ENCODE measurements at places on chromosomes 12 and 14.

DNA sequence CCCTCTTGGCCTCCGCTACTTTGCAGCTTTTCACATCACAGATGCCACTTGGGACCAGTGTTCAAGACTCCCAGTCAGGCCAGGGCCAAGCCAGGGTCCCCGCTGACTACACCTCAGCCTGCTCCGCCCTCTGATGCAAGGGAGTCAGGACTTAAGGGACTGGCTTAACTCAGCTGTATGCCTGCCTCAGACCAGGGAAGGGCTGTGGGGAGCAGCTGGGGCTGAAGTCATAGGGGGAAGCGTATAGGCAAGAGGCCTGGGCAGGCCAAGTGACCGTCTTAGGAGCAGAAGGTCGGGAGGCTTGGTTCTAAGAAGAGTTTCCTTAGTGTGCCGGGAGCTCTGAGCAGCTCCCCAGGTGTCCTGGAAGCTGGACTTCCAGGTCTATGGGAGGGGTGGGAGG is 21.9 kb downstream of the KDM2B start:
- DNase-seq, result no peak

- DNase-seq, result peak; percentile 74
Observed at GRCh38 chr12:31588976-31589375, 2.0 kb downstream of the DENND5B start.

GRCh38 chr12:5554711-5555110 is 122.8 kb downstream of the NTF3 start:
- peak; percentile 15 for DNase-seq

DNA sequence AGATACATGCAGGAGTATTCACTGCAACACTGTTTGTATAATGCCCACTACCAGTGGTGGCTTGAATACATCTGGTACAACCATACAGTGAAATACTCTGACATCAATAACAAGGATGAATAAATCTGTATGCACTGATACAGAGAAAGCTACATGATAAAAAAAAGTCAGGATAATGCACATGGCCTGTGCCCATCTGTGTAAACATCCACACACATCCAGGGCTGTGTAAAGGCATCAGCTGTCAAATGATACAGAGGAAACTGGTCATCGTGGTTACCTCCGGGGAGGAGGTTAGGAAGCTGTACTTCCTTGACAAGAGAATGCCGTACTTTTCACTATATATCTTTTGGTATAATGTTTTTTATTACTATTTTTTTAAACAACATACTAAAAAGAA is 176.6 kb downstream of the FOXN3 start:
- DNase-seq, result no peak

- peak; percentile 27 for DNase-seq
Observed at GRCh38 chr12:89729946-89730459, 21.4 kb upstream of the ATP2B1 start.

DNA sequence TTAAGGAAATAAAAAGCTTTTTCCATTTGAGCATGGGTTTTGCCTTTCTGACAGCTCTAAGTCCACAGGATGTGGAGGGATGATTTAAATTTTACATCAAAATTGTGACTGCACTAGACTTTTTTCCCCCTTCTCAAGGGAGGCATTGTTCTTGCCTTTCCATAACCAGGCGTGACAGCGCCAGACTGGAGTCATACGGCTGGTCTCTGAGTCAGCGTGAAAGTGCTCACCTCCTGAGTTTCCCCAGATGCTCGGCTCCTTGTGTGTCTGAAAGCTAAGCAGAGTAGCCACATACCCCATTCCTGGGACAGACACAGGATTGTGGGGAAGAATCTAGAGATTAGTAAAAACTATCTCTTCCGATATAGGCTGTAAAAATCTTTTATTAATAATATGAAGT is 43.1 kb downstream of the SOX5 start:
- DNase-seq, result peak; percentile 69

DNA sequence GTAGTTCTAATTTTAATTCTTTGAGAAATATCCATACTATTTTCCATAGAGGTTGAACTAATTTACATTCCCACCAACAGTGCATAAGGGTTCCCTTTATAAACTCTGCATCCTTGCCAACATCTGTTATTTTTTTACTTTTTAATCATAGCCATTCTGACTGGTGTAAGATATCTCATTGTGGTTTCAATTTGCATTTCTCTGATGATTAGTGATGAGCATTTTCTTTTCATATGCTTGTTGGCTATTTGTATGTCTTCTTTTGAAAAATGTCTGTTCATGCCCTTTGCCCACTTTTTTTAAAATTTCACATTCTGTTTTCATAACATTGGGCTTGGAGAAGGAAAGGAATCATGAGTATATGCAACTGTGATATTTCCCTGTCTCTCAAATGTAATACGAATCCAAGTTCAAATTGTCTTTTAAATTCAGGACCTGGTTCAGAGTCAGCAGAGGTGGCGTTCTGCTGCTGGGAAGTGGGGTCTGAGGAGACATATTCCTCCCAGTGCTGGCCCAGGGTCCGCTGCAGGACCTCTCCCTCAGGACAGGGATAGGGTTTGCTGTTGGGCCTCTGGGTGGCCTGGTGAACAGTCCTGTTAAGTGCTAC is 81.2 kb upstream of the ETV6 start:
- DNase-seq, result no peak

DNA sequence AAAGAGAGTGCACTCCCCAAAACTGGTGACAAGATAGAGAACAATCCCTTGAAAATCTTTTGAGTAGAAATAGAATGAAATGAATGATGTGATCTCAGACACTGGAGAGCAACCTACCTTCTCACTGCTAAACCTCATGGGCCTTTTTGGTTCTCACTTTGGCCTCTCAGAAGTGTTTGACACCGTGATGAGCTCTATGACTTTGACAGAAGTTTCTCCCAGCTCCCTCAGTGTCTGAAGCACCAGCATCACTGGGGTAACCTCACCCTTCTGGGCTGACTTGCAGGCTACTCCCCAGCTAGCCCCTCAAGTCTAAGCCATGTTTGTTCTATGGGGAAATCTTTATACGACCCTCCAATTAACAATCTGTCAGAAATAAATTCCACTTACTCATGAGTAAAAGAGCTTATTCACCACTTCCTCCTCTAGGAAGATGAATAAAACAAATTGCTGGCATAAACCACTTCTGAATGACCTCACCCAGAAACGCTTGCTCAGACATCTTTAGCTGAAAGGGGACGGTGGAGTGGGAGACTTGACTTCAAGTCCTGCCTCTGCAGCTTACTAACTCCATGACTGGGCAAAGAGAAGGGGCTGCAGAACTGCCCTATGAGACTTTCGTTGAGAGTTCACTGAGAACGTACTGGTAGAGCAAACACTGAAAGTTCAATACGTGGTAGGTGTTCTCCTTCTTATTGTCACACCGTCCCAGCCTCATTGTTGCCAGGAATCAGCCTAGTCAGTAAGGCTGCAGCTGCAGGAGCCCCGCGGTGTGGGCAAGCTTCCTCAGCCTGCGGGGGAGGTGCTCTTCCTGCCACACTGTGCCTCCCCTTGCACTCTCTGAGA is 46.5 kb downstream of the ST8SIA1 start:
- peak; percentile 79 for DNase-seq

- no peak for DNase-seq
Observed at GRCh38 chr12:120181991-120182631, 12.4 kb downstream of the GCN1 start.

- peak; percentile 80 for DNase-seq
Observed at GRCh38 chr14:73633116-73634010, 11.4 kb upstream of the DNAL1 start.

DNA sequence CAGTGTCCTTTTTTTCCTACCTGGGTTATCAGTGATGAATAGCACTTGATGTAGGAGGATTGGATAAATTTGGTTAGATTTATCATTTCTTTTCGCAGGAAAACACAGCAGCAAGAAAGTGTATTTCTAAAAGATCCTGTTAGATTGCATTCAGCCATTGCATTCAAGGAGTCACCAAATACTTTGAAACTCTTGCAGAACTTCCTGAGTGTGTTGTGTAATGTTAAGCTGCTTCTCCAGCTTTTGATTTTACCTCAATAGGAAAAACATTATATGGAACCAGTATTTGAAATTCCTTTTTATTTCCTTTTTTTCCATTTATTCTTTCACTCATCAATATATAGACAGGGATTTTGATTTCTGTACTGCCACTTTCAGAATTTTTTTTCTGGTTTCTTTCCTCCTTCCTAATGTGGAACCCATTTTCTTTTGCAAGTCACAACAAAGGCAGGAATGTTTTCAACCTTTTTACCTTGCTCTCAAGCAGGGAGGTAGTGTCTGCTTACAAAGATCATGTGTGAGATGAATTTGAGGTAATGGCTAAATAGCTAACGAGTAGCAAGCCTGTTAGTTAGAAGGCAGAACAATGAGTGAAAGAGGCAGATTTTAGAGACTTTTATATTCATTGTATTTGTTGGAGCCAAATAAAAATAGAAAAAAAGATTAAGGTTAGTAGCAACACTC is 56.2 kb downstream of the PPHLN1 start:
- DNase-seq, result no peak

GRCh38 chr12:91240386-91241095 is 57.9 kb upstream of the DCN start:
- no peak for DNase-seq
